ENCODE measurements at places on chromosomes 3 and 15.

- no peak for DNase-seq
Observed at GRCh38 chr3:114902691-114903101, 244.4 kb downstream of the ZBTB20 start.

GRCh38 chr3:58291671-58292338 lies 14.2 kb upstream of the RPP14 start:
- no peak for DNase-seq

DNA sequence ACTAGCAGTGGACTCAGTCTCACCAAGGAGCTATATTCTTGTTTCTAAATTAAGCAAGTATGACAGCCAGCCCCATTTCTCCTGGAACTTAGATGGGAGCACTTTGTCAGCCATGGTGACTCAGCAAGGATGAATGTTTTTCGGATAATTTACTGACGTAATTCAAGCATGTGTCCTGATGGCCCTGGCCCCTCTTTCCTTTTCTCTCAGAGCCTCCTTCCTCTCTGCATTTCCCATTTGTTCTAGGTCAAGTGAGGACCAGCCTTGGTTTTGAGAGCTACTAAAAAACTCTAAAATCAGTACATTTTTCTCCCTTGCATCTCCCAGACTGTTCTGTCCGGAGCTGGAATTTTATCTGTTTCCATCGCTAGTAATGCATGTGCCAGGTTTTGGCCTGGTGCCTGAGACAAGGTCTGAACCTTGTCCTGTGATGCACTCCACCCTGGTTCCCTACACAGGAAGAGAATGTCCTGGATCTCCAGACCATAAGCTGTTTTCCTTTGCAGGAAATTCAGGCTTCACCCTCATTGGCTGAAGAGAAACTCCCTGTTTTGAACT lies 256.6 kb upstream of the ROPN1 start:
- no peak for DNase-seq

- no peak for DNase-seq
Observed at GRCh38 chr3:144185276-144185675, 213.7 kb downstream of the DIPK2A start.

DNA sequence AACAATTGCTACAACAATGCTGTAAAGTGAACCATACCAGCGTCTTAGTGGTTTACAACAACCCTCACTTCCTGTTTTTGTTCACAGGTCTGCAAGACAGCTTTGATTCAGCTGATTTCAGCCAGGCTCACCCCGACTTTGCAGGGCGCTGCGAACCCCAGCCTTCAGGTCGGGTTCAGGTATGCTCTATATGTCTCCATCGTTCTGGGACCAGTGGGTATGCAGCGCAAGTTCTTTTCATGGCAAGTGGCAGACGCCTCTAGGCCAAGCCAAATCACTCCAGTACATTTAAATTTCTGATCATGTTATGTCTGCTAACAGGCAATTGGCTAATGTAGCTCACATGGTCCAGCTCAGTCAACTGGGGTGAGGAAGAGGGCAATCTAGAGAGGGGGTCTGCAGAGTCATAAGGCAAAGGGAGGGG lies 52.4 kb upstream of the RGMA start:
- no peak for DNase-seq

GRCh38 chr3:32818229-32818969 lies 602 bp downstream of the TRIM71 start:
- DNase-seq: no peak

- no peak for DNase-seq
Observed at GRCh38 chr3:23877329-23877980, 39.3 kb downstream of the NKIRAS1 start.

GRCh38 chr3:134881305-134881704 lies 86.2 kb downstream of the EPHB1 start:
- no peak for DNase-seq

- no peak for DNase-seq
Observed at GRCh38 chr3:34260271-34261000, 462.0 kb downstream of the PDCD6IP start.

DNA sequence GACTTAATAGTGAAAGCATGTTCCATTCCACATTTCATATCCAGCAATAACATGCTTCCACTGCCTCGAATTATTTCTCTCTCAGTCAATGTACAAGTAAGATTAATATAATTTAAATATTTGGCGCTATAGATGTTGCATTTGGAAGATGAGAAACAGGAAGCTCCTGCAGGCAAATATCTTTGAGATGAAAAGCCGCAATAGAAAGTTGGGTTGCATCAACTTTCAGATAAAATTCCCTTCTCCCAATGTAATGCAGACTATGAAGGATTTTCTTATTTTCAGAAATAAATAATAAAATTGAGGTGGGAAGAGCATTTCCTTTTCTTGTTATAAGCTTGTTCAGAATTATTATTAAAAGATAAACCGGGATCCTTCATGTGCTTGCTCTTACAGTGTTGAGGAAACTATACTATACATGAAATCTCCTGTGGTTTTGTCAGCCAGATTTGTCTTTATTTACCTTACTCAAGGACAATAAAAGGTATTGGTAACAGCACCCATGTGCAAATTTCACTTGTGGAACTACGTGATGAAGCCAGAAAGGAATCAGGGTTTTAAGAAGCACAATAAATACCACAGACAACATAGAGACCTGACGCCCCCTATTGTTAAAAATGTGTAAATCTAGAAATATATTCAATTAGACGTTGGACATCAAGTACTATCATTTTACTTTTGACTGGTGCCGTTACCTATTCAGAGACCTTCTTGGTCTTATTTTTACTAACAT lies 307.0 kb downstream of the ARPP21 start:
- peak; percentile 5 for DNase-seq

DNA sequence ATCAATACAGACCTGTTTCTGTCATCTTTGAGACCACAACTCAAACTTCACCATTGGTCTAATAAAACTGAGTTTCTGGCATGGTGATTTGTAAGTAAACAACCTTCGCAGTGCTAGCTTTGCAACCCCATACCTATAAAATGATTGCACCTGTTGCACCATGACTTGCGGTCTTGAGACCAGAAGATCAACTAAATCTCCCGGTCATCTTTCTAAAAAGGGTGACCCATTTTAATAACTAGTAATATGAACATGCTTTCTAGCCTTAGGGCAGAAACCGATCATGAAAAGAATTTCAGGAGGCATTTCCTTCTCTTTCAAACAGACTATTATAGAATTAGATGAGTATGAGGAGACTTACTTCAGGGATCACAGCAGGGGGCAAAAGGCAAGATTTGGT lies 151.9 kb upstream of the ZNF385D start:
- DNase-seq: no peak

- DNase-seq: no peak
Observed at GRCh38 chr3:72682936-72683452, 165.3 kb downstream of the SHQ1 start.

- no peak for DNase-seq
Observed at GRCh38 chr3:118833075-118833474, 201.6 kb downstream of the IGSF11 start.

GRCh38 chr3:32450426-32450825 lies 52.2 kb downstream of the CMTM6 start:
- DNase-seq: no peak

DNA sequence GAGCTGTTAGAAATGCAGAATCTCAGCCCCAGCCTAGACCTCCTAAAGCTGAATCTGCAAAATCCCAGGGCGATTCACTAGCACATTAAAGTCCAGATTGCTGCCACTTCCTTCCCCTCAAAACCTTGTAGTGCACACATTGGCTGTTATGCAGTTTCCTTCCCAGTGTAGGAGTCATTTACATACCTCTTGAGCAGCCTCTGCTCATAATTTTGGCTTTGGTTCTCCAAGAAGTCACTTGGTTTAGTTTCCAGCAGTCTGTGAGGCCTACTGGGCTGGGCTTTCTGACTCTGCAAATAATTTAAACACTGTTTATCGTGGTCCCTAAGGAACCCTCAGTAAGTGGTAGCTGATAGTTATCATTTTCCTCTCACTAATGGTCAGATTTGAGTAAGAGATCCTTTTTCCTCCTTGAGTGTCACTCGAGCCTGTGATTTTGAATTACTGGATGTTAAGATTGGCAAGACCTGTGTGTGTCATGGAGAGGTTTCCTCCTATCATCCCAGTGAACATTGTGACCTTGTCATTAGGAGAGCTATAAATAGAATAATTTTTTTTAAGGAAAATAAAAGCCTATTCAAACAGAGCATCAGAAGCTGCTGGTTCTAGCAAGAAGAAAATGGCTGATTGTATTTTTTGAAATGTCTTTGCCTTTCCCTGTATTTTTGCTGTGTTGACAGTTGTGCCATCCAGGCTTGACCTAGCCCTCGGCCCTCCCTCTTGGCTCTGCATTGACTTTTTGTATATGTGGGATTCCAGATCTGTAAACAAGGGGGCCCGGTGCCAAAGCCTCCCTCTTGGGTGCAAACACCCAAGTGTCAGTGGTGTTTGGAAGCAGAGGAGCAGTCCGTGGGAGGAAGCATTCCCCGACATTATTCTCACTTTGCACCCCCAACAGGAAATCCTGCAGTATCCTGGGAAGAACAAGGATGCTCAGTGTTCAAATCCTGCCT lies 134.8 kb upstream of the ANKRD28 start:
- no peak for DNase-seq

- no peak for DNase-seq
Observed at GRCh38 chr3:110512961-110513360, 558.7 kb upstream of the NECTIN3 start.

- DNase-seq: no peak
Observed at GRCh38 chr3:144466114-144466513, 494.5 kb downstream of the DIPK2A start.

DNA sequence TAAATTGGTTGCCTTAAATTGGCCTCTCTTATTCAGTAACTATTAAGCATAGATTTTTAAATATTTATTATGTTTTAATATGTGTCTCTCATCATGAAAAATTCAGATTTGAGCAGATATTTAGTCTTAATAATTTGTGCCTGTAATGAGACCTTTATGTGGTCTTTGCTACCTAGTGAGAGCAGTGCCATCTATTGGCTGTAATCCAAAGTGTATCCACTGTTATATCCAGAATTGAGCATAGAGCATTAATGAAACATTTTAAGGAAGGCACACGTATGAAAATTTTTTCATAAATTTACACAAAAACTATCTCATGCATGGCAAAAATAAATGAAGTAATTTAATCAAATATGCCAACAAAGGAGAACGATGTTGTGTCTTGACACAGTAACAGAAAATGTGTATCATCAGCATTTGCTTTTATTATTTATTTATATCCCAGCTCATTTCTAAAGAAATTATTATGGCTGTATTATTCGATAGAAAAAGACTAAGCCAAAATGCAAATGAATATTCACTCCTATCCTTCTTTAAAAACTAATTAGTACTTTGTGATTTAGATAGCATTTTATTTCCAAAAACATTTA lies 203.5 kb downstream of the RSRC1 start:
- DNase-seq: peak; percentile 5

- DNase-seq: no peak
Observed at GRCh38 chr3:79766496-79767193, 1.2 kb downstream of the ROBO1 start.

GRCh38 chr15:49223536-49224274 lies 53.7 kb downstream of the GALK2 start:
- peak; percentile 14 for DNase-seq

DNA sequence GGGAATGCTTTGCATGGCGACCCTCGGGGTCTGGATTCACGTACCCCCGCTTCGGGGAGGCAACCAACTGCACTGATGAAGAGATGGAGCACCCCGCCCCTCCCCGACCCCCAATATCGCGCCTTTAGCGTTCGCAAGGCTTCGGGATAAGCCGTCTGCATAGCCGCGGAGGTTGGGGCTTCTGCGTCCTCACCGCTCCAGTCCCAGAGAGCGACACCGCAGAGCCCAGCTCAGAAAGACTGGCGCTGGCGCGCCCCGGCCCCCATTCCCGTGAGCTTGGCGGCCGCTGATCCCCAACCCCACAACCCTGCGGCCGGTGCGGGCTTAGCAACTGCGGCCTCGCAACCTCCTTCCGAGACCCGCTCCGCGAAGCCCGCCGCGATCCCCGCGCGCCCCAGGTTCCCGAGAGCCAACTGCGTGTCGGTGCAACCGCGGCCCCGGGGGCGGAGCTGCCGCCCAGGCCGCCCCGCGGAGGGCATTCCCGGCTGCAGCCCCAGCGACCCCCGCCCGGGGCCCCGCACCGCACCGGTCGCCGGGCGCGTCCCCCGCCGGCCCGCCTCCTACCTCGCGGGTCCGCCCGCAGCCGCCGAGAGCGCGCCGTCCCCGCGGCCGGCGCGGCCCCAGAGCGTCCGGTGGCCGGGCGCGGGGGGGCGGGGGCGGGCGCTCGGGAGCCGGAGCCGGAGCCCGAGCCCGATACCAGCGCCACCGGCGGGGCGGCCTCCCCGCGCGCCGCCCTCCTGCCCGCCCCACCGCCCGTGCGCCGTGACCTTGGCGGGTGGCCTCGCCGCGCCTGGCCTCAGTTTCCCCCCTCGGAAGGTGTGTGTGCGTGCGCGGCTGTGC lies 79.5 kb downstream of the IQSEC1 start:
- no peak for DNase-seq

Measured in DMS 273 treated with DMSO at 0.1 percent for 48 hours (cell line).